SK-N-SH (cell line): ENCODE measurements at places on chromosomes 11 and 22. TPM values are rescaled to one million over a fixed set of nuclear protein-coding genes. Genes with fewer than 3 reads are reported as not detected.
A peak's percentile ranks its signal among the peaks of the same experiment; 100 is the strongest.

Gene OR52J3
- polyA plus RNA-seq = not detected in 2 replicates

GRCh38 chr11:33292311-33292710, 35.1 kb downstream of the HIPK3 start:
- no peaks in the 10 kb centered on the region for H3K27me3 ChIP-seq
- H3K4me1 ChIP-seq = peaks cover 9% of the 10 kb centered on the region; the same call in 1 of the 2 replicates
- no peak overlapping the region for H3K4me3 ChIP-seq
- H3K27ac ChIP-seq = no peak overlapping the region
- DNase-seq = no peak

DNA sequence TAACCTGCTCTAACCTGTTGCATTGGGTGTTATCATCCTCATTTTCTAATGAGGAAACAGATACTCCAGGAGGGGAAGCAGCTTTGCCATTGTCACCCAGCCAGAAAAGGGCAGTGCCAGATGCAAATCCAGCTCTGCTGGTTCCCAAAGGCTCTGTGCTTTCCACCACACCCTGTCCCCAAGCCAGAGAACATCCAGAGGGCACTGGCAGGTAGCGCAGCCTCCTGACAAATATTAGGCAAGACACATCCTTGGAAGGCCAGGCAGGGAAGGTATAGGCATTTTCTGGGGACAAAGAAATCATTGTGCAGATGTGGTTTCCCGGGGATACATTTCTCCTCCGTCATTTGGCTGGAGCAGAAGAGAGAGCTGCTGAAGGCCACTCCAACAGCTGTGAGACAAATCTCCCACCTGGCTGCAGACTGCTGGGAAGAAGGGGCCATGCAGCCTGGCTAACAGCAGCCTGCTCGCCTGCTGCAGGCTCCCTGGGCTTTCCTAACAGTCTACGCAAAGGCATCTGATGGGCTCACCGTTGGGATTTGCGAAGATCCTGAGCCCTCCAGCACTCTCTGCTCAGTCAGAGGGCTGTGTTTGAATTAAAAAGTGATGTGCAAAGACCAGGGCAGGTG, 93.9 kb upstream of the PITPNB start:
- H3K36me3 ChIP-seq = no peaks in the 10 kb centered on the region
- no peak overlapping the region; the same call in 1 of the 2 replicates for H3K27ac ChIP-seq
- no peak for DNase-seq
- no peaks in the 10 kb centered on the region for H3K27me3 ChIP-seq

DNA sequence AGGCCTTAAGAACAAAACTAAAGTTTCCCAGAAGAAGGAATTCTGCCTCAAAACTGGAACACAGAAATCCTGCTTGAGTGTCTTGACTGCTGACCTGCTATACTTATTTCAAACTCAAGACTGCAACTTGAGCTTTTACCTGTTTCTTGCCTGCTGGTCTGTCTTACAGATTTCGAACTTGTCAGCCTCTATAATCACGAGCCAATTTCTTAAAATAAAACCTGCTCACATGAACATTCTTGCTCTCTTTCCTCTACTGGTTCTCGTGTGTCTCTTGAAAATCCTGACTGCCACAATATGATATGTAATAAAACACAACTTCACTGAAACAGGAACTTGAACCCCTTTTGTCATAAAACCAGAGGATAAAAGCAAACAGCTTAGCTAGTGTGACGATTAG, 13.9 kb downstream of the PATL1 start:
- H3K4me3 ChIP-seq = no peak overlapping the region
- peaks cover 86% of the 10 kb centered on the region for H3K36me3 ChIP-seq
- no peak overlapping the region for H3K27ac ChIP-seq
- H3K27me3 ChIP-seq = no peaks in the 10 kb centered on the region
- no peak for DNase-seq

Gene TESMIN
- polyA plus RNA-seq = 2.0 and 3.5 TPM in 2 replicates

DNA sequence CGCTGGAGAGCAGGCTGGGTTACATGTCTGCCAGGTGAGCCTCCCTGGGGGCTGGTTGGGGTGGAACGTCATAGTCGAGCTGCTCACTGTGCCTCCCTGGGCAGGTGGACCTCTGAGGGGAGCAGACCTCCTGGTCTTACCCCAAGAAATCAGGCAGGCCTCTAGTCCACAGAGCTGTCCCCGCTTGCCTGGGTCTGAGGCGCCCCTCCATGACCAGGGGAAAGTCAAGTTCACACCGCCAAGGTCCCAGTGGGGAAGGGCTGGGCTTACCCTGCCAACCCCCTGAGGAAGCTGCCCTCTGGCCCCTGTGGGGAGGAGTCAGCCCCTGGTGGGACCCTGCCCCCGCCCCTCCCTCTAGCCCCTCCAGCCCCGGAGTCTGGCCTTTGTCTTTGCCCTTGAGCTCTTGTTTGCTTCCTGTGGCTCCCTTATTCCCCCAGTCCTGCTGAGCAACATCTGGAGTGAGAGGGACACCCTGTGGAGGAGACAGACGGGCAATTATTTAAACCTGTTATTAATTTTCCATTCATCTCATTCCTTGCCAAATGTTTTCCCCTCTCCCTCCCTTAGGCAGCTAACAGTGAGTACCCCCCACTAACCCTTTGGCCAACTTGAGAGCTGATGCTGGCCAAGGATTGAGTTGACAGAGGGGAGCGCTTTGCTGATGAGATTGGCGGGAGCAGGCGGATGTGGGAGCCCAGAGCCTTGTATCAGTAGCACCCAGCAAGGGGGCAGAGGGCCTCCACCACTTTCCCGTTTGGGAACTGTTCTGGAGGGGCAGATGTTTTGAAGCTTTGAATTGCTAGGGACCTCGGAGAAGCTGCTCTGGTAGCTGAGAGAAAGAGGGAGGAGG, 83.4 kb downstream of the CEP164 start:
- no peak overlapping the region for H3K4me3 ChIP-seq
- peaks cover 12% of the 10 kb centered on the region; the same call in 1 of the 2 replicates for H3K4me1 ChIP-seq
- peak; percentile 77 for DNase-seq
- peaks cover 20% of the 10 kb centered on the region for H3K36me3 ChIP-seq
- no peaks in the 10 kb centered on the region for H3K27me3 ChIP-seq

Gene HEPHL1
- polyA plus RNA-seq = not detected in 2 replicates

DNA sequence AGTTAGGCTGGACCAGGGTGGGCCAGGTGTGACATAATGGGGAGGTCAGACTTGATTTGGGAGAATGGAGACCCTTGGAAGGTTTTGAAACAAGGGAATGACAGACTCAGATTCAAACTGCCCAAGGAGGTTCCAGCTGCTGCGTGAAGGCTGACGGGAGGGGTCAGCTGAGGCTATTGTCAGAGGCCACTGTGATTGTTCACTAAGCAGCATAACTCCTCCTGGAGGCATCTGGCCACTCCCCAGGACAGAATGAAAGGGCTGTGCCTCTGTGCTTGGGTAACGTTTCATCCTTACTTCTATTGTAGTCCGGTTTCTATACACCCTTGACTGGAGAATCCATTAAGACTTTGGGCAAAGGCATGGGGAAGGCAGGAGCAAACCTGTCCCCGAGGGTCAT, 126.6 kb downstream of the DSCAML1 start:
- no peak for DNase-seq
- H3K27ac ChIP-seq = no peak overlapping the region
- H3K4me1 ChIP-seq = no peaks in the 10 kb centered on the region
- H3K4me3 ChIP-seq = no peak overlapping the region

DNA sequence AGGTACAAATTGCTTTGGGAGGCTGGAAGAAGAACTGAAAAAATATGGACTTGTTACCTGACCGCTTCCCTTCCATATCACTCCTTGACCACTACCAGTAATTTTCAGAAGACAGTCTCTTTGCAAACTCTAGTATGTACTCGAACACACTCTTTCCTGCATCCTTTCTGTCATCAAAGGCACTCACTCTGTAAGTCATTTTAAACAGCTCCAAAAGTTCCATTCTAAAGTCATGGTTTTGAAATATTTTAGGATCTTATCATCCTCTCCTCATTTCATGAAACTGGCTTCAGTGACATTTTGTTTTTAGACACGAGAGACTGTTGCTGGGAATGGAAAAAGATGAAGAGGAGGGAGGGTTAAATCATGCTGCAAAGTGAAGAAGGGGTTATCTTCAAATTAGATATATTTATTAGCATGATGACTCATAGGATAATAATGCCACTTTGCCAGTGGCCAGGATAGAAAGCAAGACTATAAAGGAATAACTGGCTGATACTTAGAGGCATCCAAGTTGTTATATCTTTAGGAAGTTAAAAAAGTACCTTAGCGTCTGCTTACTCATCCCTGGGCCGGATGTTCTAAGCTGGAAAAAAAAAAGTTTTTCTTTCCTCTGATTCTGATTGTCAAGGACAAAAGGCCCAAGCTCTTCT, 549.3 kb downstream of the METTL15 start:
- H3K27me3 ChIP-seq = no peaks in the 10 kb centered on the region
- H3K27ac ChIP-seq = peak overlapping the region; percentile 50
- H3K36me3 ChIP-seq = no peaks in the 10 kb centered on the region
- H3K4me3 ChIP-seq = no peak overlapping the region
- DNase-seq = no peak

Gene ENTHD1
- not detected in 2 replicates for polyA plus RNA-seq

GRCh38 chr22:44032126-44032730, 8.1 kb downstream of the PARVB start:
- H3K4me1 ChIP-seq = peaks cover 3% of the 10 kb centered on the region; the same call in 1 of the 2 replicates
- H3K27me3 ChIP-seq = no peaks in the 10 kb centered on the region
- no peaks in the 10 kb centered on the region for H3K36me3 ChIP-seq
- no peak for DNase-seq

Gene PARVA
- 27.6 and 31.6 TPM in 2 replicates for polyA plus RNA-seq

- no peaks in the 10 kb centered on the region for H3K27me3 ChIP-seq
- H3K36me3 ChIP-seq = no peaks in the 10 kb centered on the region
- no peak overlapping the region for H3K4me3 ChIP-seq
- DNase-seq = peak; percentile 10
- H3K27ac ChIP-seq = no peak overlapping the region
Observed at GRCh38 chr11:60870276-60870675, 2.9 kb downstream of the ZP1 start.

DNA sequence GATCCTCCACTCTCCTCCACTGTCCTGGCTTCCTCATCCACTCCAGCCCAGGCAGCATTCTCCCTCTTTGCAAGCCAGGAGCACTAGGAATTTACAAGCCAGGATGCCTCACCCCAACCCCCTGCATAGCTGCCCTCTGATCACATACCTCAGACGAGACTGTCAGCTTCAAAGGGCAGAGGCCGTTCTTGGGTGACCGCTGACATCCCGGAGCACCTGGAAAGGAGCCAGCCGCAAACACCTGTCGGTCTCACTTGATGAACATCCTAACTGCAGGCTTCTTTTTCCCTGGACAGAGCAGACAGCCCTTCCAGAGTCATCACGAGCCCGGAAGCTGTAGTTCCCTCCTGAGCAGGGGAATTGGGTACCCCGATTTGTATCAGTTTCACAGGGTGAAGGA, 451.3 kb upstream of the B3GAT1 start:
- H3K27ac ChIP-seq = no peak overlapping the region
- peaks cover 12% of the 10 kb centered on the region for H3K4me1 ChIP-seq
- no peaks in the 10 kb centered on the region for H3K27me3 ChIP-seq
- no peak for DNase-seq

DNA sequence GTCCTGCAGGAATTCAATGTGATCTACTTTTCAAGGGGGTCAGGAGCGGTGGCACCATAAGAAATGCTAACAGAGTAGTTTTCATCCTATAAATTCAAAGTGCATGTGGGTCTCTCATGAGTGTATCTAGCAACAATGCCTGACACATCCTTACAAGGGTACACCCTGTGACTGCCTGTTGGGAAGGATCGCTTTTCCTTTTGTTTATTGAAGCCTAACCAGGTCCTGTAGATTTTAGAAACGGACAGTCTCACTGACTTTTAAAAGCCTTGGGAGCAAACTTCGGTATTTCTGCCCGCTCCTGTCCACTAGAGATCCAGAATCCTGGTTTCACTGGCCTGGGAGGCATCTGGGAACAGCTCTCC, 102.4 kb downstream of the MICAL2 start:
- no peak for DNase-seq
- no peaks in the 10 kb centered on the region for H3K27me3 ChIP-seq
- no peak overlapping the region for H3K27ac ChIP-seq
- H3K4me1 ChIP-seq = peaks cover 9% of the 10 kb centered on the region

DNA sequence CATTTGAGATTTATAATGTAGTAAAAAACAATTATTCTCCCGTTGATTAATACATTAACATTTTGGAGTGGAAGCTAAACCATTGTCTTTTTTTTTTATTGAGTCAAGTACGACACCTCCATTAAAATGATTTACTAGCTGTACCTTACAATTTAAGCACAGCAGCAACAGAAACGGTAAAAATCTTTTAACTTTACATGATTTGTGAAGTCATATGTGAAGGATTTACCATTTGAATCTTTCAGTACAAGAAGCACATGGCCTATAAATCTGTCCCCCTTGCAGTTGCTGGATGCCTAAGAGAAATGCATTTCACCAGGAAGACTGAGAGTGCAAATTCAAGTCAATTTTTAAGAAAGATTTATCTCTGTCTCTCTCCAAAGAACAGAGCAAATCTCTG, 324.6 kb downstream of the CADM1 start:
- H3K27me3 ChIP-seq = no peaks in the 10 kb centered on the region
- H3K27ac ChIP-seq = no peak overlapping the region
- no peak overlapping the region for H3K4me3 ChIP-seq
- no peak for DNase-seq
- no peaks in the 10 kb centered on the region for H3K4me1 ChIP-seq
- H3K36me3 ChIP-seq = no peaks in the 10 kb centered on the region

GRCh38 chr22:31119026-31119717, 3.6 kb upstream of the INPP5J start:
- no peaks in the 10 kb centered on the region for H3K27me3 ChIP-seq
- no peak overlapping the region for H3K27ac ChIP-seq
- DNase-seq = no peak
- peaks cover 24% of the 10 kb centered on the region; the same call in 1 of the 2 replicates for H3K4me1 ChIP-seq
- no peak overlapping the region for H3K4me3 ChIP-seq
- H3K36me3 ChIP-seq = no peaks in the 10 kb centered on the region

- no peaks in the 10 kb centered on the region for H3K27me3 ChIP-seq
- H3K4me1 ChIP-seq = peaks cover 14% of the 10 kb centered on the region; the same call in 1 of the 2 replicates
- no peak for DNase-seq
- no peak overlapping the region for H3K27ac ChIP-seq
- no peaks in the 10 kb centered on the region for H3K36me3 ChIP-seq
- no peak overlapping the region for H3K4me3 ChIP-seq
Observed at GRCh38 chr11:95337175-95337957, 106.4 kb upstream of the SESN3 start.

Gene OR8B2
- not detected in 2 replicates for polyA plus RNA-seq

- H3K4me1 ChIP-seq = peaks cover 37% of the 10 kb centered on the region; the same call in 1 of the 2 replicates
- H3K27me3 ChIP-seq = no peaks in the 10 kb centered on the region
- peak overlapping the region; percentile 85 for H3K27ac ChIP-seq
- H3K36me3 ChIP-seq = peaks cover 7% of the 10 kb centered on the region; the same call in 1 of the 2 replicates
Observed at GRCh38 chr22:50308597-50308935, 1.1 kb upstream of the PLXNB2 start.

DNA sequence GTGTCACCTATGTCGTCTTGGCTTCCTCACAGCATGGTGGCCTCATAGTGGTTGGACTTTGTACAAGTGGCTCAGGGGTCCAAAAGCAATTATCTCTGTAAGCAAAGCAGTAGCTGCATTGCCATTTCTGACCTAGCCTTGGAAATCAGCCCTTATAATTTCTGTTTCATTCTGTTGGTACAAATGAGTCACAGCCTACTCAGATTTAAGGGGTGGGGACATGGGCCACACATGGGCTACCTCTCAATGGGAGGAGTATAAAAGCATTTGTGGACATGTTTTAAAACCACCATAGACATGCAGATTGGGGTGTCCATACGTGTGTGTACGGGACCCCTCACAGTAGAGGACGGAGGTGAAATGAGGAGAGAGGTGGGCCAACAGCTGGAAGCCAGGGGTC, 41.6 kb downstream of the CHRDL2 start:
- no peaks in the 10 kb centered on the region for H3K4me1 ChIP-seq
- no peak overlapping the region for H3K4me3 ChIP-seq
- DNase-seq = no peak
- H3K27ac ChIP-seq = no peak overlapping the region
- H3K27me3 ChIP-seq = no peaks in the 10 kb centered on the region
